T-helper 9 cell (primary cell): ENCODE measurements at places on chromosomes 5 and 9.

DNA sequence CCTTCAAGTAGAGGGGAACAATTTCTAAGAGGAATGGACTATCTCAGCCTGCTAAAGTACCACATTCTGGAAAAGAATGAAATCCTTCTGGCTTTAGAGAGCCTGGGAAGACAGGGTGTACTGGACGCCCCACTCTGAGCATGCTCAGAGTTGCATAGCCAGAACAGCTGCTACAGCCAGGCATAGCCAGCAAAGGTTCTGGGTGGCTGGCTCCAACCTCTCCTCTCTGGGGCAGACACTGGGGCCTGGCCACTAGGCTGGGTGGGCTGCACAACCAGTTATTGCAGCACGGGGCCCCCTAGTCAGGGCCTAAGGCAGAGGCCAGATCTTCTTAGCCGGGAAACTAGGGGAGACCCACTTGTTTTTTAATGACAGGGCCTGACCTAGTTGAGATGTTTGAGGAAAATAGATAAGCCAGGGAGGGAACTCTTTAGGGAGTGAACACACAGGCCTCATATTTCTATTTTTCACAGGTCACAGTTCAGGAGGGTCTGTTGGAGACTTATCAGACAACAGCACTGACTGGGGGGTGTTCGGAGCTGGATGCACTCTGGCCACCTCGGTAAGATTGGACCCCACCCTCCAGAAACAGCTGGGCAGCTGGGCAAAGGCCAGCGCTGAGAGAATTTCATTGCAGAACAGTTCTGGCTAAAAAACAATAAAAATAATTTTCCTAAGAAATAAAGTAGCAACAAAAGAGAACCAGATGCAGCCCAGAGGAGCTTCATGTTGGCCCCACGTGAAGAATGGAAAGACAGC lies 142.9 kb downstream of the LPAR1 start:
- no peak for DNase-seq

- DNase-seq: no peak
Observed at GRCh38 chr5:157072508-157072907, 13.6 kb upstream of the HAVCR1 start.

DNA sequence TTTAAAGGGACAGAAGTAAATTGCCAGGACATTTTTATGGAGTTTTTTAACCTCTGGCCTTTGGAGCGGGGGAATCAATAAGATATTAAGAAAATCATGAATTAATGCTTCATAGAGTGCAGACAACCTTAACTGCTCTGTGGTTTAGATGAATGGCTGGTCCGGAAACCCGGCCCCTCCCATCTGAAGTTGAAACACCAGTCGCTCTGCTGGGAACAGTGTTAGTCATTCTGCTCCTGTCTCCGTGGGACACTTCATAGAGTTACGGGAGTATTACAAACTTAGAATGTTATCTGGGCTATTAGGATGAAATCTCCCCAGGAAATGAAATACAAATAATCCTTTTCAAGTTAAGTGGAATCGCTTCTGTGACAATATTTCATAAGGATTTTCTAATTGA lies 110.1 kb upstream of the IRX2 start:
- no peak for DNase-seq

- DNase-seq: no peak
Observed at GRCh38 chr9:14283276-14283675, 30.7 kb downstream of the NFIB start.

GRCh38 chr9:94606646-94607422 lies 13.2 kb upstream of the FBP2 start:
- DNase-seq: no peak

- DNase-seq: no peak
Observed at GRCh38 chr5:6496636-6497035, 48.0 kb downstream of the UBE2QL1 start.

DNA sequence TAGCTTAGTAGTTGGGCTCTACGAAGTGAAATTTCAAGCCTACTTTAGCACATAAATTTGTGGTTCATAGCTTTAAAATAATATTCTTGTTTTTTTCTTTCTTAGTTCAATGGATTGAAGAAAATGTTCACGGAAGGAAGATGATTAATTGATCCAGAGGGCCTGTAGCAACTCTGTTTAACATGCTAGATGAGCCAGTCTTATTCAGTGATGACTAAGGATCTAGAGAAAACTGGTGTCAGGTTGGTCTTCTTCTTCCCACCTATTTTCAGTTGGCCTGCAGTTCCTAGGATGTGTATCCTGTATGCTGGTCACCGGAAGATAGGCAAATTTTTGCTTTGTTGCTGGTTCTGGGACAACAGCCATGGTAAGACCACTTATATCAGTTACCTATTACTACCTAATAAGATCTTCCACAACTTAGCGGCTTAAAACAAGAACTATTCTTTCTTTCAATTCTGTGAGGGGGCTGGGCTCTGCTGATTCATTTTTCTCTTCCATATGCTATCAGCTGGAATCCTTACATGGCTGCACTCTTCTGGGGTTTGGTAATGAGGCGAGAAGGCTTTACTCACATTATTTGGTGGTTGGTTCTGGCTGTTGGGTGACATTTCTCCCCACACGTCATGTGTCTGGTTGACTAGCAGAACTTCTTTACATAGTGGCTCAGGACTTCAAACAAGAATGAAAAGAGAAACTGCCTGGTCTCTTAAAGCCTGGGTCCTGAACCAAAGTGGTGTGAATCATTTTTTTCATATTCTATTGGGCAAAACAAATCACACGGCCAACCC lies 182.7 kb upstream of the ACTBL2 start:
- no peak for DNase-seq

- DNase-seq: no peak
Observed at GRCh38 chr9:96270236-96270744, 31.7 kb downstream of the HSD17B3 start.

DNA sequence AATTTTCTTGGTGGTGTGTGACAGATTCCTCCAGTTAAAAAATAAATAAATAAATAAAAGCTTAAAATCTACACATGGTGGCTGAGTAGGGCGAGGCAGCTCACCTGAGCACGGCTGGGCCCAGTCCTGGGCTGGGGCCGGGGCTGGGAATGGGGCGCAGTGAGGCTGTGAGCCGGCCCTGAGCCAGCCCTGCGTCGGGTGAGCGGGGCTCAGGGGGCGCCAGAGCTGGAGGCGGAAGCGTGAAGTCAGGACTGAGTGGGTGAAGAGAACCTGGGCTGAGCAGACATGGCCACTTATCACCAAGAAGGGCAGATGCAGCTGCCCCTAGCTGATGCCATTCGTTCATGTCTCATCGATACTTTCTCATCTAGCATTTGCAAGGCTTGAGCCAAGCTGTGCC lies 22.8 kb upstream of the DTWD2 start:
- DNase-seq: no peak

GRCh38 chr5:53006911-53007890 lies 18.0 kb downstream of the ITGA2 start:
- DNase-seq: no peak

GRCh38 chr5:76367623-76368371 lies 35.3 kb upstream of the IQGAP2 start:
- DNase-seq: no peak

GRCh38 chr5:56871777-56872176 lies 37.6 kb upstream of the SETD9 start:
- no peak for DNase-seq

GRCh38 chr5:138177941-138178515 lies 402 bp downstream of the BRD8 start:
- no peak for DNase-seq

DNA sequence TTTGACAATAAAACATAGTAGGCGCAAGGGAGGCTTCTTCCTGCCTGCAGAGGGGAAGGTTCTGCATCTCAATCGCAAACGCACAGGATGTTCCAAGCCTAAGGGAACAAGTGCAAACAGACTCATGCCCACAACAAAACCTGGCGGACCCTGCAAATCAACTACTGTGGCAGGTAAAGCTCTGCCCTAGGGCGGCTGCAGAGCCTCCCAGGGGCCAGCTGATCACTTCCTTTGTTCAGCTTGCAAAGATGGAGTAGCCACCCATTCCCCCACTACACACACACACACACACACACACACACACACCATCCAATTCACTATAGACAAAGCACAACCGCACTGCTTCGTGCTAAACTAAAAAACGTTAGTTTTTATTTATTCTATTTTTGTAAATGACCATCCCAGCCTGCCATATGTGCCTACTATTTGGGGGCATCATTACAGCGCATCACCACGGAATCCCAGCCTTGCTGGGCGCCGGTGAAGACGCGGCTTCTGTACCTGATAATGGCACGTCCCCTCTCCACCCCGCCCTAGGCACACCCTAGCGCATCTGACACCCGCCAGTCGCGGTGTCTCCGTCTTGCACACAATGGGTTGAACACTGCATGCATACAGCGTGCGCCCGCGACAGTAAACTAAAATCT lies 57.6 kb downstream of the DPYSL3 start:
- DNase-seq: no peak

DNA sequence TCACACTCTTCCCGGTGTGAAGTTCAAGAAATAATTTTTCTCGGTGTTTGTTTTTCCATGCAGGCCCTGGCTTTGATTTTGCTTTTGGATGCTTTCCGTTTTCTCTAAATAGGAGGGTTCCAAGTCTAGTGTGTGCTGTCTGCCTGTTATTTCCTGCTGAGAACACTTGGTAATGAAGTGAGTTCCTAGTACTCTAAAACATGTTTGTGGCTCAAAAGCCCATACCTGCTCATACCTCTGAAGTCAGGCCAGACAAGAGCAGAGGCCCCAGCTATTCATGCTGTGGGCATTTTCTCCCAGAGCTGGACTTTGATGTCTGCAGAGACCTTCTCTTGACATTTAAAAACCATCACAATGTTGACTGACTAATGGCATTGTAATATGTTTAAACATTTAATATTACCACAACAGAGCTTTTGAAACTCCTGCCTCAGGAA lies 211.2 kb downstream of the GOLPH3 start:
- no peak for DNase-seq

- no peak for DNase-seq
Observed at GRCh38 chr9:98064623-98065392, 8.3 kb downstream of the NANS start.

DNA sequence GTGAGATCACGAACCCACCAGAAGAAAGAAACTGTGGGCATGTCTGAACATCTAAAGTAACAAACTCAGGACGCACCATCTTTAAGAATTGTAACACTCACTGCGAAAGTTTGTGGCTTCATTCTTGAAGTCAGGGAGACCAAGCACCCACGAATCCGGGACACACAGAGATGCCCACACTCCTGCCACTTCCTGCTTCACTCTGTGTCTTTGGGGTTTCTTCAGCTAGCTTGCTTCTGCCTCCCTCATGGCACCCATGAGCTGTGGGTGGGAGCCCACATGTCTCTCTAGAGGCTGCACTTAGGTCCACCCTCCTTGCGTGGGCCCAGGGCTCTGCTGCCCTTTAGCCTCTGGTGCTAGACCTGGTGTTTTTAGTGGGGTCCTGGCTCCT lies 61.2 kb upstream of the CNOT6 start:
- DNase-seq: no peak

GRCh38 chr9:75812141-75812540 lies 78.3 kb upstream of the PCSK5 start:
- no peak for DNase-seq
